ENCODE measurements at places on chromosomes 4 and X.

DNA sequence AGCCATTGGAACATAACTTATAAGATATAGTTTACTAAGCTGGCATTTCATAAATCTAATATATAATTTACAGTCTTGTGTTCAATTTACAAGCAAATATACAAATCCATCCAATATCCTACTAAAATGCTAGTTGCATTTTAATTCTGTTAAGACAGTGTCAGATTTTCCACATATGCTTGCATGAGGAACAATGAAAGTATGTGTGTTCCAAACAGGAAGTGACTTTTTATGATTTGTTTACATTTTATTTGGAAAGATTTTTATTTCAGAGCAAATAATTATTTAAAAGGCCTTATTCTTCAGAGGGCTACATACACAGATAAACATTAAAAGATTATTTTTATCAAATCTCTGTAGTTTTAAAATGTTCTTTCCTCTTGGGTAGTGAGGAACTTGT is 130.1 kb downstream of the KLHL34 start:
- no peak for DNase-seq

- DNase-seq, result no peak
These were observed 626.5 kb upstream of the GALNTL6 start for GRCh38 chr4:171186700-171187099.

GRCh38 chr4:44738615-44739014 is 12.3 kb upstream of the GNPDA2 start:
- DNase-seq, result peak; percentile 42

GRCh38 chr4:184313702-184314659 is 96.3 kb upstream of the ENPP6 start:
- DNase-seq, result peak; percentile 19

GRCh38 chr4:59179372-59179771 is 2020.8 kb upstream of the ADGRL3 start:
- no peak for DNase-seq

- no peak for DNase-seq
These were observed 1453.4 kb downstream of the STIM2 start for GRCh38 chr4:28313729-28314713.

DNA sequence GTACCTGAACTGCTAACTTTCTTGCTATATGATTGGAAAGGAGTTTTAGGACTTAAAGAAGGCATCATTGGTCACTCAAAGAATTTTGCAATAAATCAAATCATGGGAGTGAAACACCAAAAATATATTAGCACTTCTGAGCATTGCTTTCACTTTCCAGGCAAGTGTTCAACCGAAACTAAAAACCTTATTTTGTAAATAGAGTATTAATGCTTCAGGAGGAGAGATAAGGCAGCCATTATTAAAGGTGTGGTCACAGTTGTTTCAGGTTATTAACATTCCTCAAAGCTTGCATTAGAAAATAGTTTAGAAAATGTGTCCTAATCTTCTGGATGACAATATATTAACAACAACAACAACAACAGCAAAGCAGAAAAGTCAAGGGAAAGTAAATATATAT is 92.3 kb upstream of the TLL1 start:
- no peak for DNase-seq

- DNase-seq, result no peak
These were observed 28.7 kb downstream of the MID1 start for GRCh38 chrX:10591363-10592335.

- no peak for DNase-seq
These were observed 189.6 kb downstream of the FRMPD4 start for GRCh38 chrX:12327836-12328235.

DNA sequence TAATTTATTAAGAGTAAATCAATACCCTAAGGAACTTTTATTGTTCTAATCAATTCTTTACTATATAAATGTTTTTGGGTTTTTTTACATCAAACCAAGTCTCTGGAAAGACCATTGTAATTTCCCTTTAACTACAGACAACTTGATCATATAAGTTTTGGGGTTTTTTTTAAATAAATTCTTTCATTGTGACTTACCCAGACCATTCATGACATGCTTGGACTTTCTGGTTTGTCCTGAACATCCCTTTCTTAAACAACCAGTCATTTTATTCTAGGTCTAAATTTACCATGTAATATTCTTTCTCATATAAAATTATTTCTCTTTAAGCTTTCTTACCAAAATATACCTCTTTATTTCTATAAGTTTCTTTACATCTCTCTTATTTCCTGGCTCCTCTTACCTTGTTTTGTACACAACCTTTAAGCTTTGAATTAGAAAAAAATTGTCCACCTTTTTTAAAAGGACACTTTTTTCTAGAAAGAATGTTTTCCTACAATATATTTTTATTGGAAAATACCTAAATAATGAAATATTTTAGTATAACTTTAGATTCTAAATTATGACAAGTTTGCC is 8.4 kb downstream of the CNGA1 start:
- no peak for DNase-seq

- peak; percentile 20 for DNase-seq
These were observed at the start of gene KLHL4 for GRCh38 chrX:87517571-87518141. KLHL4 (plus strand) TSS chrX:87517802; CDS start chrX:87517894, 92 bp downstream.

DNA sequence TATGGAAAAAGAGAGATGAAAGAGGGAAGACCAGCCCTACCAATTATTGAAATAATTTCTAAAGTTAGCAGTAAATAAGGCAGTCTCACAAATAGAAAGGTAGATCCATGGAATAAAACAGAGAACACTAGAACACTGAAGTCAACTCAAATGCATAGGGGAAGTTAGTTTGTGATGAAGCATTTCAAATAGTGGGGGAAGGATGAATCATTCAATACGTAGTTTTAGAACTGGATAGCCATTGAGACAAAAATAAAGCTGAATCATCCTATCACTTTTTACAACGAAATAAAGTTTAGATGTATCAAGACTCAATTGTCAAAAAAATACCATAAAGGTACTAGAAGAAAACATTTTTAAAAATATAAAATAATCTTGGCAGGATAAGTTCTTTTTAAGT is 143.2 kb upstream of the DGKK start:
- DNase-seq, result no peak

- DNase-seq, result peak; percentile 25
These were observed 66.5 kb downstream of the MAMLD1 start for GRCh38 chrX:150429594-150429993.

DNA sequence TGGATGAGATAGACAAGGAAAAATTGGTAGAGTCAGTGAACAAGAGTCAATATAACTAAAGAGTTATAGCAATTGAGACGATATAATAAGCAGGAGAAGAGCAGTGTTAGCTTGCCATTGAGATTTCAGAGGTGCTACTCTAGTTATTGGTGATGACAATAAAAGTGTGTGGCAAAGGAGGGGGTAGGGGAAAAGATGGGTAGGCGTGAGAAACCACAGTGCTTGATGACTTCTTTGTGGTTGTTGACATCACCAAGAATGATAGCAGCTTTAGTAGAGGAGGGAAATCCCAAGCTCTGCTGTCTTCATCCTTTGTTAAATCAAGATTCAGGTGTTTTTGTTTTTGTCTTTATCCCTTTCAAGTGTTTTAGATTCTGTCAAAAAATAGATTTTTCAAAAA is 179.9 kb upstream of the PPP3CA start:
- no peak for DNase-seq

DNA sequence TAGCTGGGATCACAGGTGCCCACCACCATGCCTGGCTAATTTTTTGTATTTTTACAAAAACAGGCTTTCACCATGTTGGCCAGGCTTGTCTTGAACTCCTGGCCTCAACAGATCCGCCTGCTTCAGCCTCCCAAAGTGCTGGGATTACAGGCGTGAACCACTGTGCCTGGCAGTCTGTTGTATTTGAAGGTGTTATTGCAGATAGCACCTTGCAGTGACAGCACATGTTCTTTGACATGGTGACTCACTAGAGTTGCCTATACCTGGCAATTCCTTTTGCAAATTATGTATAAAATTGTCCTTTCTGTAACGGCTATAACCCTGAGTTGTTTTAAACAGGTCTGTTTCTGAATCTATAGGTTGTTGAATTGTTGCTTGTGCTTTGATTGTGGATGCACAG is 7.9 kb downstream of the OGT start:
- no peak for DNase-seq

DNA sequence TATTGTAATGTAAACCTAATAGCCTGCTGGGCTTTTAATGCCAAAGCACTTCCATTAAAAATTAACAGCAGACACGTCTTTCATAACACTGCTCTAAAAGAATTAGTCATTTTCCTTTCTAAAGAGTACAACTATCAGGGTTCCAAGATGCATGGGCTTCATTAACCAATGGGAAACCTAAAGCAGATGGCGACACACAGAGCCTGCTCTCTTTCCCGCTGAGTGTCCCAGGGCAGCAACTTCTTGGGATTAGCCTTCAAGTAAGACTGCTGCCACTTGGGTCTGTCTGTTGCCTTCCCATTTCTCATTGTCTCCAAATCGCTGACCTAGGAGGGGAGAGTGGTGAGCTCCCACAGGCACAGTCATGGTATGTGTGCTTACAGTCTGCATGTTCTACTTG is 14.0 kb upstream of the PHKA2 start:
- no peak for DNase-seq

DNA sequence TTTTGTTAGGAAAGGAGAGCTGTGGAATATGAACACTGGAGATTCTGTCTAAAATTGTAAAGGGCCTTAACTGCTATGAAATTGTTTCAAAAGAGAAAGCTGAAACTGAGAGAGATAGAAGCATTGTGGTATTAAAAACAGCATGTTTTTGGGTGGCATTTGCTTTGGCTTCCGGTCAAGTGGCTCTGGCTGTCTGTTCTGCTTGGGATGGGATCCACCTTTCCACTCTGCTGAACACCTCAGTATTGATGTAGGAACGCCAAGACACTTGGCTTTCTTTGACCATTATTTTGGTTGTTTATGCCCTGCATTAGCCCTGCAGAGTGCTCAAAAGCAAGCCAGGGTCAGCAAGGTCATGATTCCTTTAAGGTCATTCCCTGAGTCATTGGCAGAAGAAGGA is 199.7 kb downstream of the SLC4A4 start:
- DNase-seq, result no peak

DNA sequence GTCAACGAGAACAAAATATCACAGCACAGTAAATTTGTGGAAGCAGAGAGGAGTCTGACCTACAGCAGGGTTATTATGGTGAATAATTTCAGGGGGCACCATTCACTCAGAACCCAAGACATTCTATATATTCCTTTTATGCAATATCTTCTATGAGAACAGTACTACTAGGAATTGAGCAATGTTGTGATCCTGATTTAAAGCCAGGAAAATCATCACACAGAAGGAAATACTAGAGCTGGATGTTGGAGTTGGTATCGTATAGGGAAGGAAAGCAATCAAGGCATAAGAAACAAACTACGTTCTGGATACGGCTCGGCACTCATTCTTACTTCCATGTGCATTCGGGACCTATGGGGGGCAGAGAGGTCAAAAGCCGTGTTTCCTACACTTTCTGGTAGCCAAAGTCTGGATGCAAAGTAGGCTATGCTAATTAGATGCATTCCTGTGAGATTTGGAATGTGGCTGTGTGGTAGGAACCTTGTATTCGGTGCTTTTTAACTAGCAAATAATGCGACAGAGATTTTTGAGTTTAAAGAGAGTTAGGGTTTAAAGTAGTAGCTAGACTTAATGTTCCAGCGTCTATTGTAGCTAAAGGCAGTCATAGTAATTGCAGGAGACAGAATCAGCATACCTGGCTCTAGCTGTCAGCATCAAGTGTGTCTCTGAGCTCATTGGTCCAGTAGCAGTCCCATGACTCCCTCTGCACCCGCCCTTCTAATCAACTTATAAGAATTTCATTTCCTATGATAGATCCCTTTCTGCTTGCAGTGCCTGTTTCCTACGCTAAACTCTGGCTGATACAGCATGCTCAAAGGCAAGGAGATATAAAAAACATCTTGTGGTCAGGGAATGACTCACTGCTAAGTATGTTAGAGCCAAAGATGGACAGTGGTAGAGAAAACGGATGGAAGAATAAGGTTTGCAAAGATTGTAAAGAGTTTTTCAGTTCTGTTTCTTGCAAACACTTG is 43.3 kb upstream of the PDGFC start:
- DNase-seq, result peak; percentile 48

GRCh38 chr4:67593741-67594175 is 35.2 kb downstream of the STAP1 start:
- peak; percentile 19 for DNase-seq
